HEK293T (cell line): ENCODE measurements at places on chromosomes 6 and 20.

DNA sequence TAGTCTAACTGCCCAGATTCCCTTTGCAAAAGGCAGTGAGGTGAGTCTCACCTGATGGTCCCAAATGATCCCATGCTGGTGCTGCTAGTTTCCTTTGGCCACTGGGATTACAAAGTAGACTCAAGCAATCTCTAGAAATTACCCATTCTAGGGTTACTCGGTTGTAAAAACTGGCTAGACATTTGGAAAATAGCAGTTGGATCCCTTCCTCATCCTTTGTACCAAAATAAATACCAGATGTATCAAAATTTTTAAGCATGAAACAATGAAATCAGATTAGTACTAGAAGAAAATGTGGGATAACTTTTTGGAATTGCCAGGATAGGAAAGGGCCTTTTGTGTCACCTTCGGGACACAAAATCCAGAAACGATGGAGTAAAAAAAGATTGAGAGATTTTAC is 112.9 kb upstream of the TOP1 start:
- no peak for DNase-seq

DNA sequence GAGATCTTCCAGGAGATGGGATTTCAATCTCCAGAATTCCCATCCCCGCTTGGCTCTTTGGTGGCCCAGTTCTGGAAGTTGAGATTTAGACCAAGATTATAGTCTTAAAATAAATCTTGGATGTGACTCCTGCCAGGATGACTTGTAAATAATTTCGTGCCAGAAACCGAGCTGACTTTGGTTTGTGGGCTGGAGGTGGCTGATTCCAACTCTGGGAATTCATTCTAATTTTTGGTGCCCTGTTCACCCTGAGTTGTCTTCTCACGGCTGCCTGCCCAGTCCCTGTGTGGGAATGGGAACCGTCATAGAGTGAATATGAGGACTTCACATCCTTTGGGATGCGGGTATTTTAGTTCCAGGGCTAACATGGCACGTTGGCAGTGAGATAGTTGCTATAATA is 64.8 kb downstream of the JARID2 start:
- no peak for DNase-seq

DNA sequence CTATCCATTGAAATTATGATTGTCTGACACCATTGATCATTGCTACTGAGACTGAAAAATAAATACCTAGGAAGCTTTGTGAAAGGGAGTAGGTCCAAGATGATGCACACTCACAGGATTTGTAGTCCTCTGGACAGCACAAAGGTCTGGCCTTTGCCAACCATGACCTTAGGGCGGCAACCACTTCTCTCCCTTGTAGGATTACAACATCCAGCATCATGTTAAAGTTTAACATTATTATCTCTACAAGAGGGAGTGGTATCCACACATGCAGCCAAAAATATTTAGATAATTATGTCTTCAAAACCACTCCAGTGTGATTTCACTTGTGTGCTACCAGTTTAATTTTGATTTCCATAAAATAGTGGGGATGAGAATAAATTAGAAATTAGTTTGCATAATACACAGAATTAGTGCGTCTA is 51.1 kb upstream of the NHSL1 start:
- no peak for DNase-seq

DNA sequence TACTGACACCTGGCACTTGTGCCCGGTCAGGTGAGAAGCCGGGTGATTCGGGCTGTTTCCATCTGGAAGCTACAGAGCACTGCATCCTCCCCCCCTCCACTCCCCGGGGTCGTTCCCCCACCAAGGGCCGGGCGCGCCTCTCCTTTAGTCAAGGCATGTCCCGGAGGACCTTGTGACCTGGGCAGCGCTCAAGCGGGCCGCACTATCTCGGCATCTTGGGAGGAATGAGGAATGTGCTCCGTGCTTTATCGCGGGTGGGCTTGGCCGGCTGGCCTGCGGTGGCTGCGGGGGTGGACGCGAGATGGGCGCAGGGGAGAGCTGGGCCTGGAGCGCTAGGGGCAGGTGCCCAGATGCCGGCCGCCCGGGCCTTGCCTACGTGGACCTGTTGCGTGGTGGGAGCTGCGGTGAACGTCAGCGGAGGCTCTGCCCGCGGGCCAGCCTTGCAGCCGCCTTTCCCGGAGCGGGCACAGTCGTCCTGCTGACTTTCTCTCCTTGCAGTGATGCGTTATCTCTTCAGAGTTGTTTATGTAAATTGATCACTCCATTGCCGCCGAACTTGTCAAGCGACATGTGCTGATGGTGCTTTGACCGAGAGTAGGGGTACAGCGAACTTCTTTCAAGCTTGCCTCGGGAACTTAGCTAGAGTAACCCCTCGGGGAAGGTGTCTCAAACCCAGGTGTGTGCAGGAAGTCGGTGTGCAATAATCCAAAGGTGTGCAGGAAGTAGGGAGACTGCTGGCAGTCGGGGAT is 1.1 kb downstream of the LRRC1 start:
- no peak for DNase-seq

DNA sequence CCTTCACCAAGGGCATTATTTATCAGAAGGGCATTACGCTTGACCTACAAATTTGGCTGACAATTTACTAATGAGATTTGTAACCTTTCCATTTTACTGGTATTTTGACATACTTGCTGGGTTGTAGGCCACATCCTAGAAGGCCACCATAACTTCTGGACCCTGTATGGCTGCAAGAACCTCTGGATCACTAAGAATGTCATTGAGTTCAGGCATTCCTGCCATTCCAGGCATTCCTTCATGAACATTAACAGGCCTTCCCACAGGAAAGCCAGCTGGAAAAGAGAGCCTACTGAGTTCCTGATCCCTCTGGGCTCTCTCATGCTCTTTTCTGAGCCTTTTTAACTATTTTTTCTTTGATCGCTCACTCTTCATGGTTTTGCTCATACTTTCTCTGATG is 28.4 kb upstream of the SLC35A1 start:
- DNase-seq, result no peak

DNA sequence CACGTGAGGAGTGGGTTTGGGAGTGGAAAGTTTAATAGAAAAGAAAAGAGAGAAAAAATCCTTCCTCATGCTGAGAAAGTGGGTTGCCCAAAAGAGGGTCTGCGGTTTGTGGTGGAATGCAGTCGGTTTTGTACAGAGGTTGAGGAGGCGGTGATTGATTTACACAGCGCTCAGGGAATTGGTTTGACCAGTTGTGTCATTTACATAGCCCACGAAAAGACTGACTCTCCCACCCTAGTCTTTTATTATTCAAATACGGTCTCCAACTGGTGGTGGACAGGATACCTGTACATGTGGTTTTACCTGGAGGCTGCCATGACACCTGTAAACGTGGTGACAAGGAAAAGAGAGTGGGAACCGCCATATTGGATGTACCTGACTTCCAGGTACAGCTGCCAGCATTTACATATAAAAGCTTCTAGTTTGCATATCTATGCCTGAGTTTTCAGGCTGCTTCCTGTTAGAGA is 42.1 kb downstream of the HLA-DPB1 start:
- DNase-seq, result no peak

GRCh38 chr6:148760568-148761526 is 14.0 kb downstream of the UST start:
- no peak for DNase-seq

DNA sequence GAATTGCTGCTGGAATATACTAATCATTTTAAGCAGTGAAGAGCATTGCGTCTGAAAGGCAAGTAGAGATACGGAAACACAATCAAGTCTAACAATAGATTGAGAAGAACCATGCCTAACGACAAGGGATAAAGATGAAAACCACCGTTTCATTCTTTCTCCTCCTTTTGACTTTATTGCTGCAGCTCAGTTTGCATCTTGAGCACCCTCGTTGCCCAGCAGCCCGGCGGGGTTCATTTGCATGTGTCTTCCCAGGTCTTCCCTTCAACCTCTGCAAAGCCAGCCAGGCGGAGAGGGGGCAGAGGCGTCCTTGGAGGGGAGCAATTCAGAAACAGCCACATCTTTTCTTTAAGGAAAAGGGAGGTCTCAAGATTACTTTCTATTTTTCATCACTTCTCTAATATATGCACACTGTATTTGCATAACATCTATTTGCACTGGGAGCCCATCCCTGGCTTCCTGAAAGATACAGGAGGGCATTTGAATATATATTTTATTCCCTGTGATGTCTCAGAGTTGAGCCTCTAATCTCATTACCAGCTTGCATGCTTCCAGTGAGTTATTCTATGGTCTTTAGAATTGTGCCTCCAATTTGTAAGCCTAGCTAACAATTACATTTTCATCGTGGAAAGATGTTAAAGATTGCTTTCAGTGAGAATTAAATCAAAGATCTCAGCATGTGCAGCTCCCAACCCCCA is 18.7 kb upstream of the PXDC1 start:
- DNase-seq, result no peak

- no peak for DNase-seq
Observed at GRCh38 chr6:139940741-139941729, 566.6 kb upstream of the CITED2 start.

GRCh38 chr6:48535582-48536009 is 424.6 kb upstream of the PTCHD4 start:
- DNase-seq, result no peak

- DNase-seq, result peak; percentile 8
Observed at GRCh38 chr6:48068278-48069251, 42.4 kb downstream of the PTCHD4 start.

- no peak for DNase-seq
Observed at GRCh38 chr6:91428296-91428695, 841.4 kb upstream of the MAP3K7 start.

- DNase-seq, result no peak
Observed at GRCh38 chr6:138215093-138215782, 3.1 kb downstream of the PBOV1 start.

- no peak for DNase-seq
Observed at GRCh38 chr6:158919865-158920264, 80.1 kb downstream of the RSPH3 start.

GRCh38 chr6:115241373-115241772 is 819.3 kb downstream of the FRK start:
- DNase-seq, result no peak

GRCh38 chr20:8449123-8449522 is 317.1 kb downstream of the PLCB1 start:
- DNase-seq, result no peak

- no peak for DNase-seq
Observed at GRCh38 chr6:16089232-16090062, 39.4 kb upstream of the MYLIP start.

DNA sequence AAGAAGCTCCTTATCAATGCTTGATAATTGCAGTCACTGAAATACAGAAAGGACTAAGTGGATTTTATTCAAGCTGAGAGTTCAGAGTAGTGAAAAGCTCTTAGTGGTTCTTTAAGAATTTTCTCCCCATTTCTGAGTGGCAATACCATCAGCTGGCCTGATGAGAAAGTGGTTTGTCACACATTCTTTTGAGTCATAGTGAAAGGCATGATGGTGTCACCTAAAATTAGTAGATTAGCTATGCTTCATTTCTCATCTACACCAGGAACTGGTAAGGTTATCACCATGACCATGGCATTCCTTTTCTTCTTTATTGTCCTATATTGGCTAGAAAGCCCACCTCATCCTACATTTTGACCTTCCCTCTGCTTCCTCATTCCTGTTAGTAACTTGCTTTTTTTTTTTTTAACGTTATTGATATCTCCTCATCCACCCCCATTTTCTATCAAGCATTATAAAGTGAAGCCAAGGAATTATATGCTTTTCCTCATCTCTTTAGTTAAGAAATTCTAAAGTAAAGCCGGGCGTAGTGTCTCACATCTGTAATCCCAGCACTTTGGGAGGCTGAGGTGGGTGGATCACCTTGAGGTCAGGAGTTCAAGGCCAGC is 67.4 kb upstream of the LOC128125822 start:
- DNase-seq, result no peak

DNA sequence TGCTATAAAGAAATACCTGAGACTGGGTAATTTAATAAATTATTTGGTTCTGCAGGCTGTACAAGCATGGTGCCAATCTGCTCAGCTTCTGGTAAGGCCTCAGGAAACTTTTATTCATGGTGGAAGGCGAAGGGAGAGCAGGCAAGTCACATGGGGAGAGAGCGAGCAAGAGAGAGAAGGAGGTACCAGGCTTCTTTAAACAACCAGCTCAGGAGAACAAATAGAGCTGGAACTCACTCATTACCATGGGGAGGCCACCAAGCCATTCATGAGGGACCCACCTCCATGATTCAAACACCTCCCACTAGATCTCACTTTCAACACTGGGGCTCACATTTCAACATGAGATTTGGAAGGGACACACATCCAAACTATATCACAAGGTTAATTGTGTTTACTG is 44.9 kb upstream of the CRISP1 start:
- DNase-seq, result no peak

DNA sequence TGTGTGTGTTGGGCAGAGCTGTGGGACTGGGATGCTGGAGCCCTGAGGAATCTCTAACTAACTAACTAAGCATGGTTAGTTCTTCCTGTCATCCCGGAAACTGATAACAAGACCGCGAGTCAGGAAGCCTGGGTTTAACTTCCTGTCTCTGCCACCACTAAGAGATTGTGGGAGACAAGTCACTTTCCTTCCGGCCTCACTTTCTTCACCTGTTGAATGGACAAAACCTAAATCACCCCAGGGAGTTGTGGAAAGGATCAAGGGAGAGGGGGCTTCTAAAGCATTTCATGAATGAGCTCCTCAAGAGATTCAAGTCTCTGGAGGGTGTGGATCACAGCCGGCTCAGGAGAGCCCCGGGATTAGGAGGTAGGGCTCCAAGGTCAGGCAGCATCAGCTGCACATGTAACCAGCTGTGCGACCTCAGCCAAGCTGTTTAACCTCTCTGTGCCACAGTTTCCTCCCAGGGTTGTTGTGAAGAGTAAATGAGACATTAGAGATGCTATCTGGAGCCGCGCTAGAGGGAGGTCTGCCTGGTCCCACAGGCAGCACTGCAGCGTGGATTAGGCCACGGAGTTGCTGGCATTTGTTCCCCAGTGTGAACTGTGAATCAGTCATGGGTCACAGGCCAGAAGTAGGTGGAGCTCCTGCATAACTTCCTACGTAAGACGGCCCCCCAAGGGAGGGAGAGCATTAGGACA is 105.1 kb downstream of the TOX2 start:
- no peak for DNase-seq

DNA sequence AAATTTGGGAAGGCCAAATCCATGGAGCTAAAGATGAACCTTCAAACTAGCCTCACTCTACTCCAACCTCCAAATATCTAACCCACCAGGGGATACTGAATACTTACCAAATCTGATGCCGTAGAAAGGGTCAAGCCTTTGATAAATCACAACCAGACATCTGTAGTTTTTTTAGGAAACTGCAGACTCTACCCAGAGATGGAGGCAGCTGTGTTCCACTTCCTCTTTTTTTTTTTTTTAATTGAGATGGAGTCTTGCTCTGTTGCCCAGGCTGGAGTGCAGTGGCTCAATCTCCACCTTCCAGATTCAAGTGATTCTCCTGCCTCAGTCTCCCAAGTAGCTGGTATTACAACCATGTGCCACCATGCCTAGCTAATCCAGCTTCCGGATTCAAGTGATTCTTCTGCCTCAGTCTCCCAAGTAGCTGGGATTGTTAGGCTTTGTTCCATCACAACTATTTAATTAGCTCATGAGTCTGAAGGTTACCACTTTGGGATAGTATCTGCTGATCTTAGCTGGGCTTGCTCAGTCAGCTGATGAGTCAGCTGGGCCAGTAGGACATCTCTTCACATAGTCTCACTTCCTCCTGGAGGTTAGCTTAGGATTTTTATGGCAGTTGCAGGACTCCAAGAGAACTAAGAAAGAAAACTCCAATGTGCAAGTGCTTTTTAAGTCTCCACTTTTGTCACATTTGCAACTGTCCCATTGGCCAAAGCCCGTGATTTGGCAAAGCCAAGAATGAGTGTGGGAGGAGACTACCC is 13.3 kb downstream of the FRK start:
- DNase-seq, result no peak

- no peak for DNase-seq
Observed at GRCh38 chr6:4114123-4114522, 21.3 kb downstream of the ECI2 start.
